ENCODE measurements at places on chromosomes 1 and 21.

- peak; percentile 73 for DNase-seq
Observed at GRCh38 chr1:21651214-21652042, 17.7 kb downstream of the RAP1GAP start.

- DNase-seq, result no peak
Observed at GRCh38 chr1:210445485-210445884, 116.8 kb downstream of the HHAT start.

GRCh38 chr1:43993206-43993914 is 2.0 kb downstream of the CCDC24 start:
- no peak for DNase-seq

- DNase-seq, result no peak
Observed at GRCh38 chr1:211832661-211833060, 2.1 kb upstream of the LPGAT1 start.

DNA sequence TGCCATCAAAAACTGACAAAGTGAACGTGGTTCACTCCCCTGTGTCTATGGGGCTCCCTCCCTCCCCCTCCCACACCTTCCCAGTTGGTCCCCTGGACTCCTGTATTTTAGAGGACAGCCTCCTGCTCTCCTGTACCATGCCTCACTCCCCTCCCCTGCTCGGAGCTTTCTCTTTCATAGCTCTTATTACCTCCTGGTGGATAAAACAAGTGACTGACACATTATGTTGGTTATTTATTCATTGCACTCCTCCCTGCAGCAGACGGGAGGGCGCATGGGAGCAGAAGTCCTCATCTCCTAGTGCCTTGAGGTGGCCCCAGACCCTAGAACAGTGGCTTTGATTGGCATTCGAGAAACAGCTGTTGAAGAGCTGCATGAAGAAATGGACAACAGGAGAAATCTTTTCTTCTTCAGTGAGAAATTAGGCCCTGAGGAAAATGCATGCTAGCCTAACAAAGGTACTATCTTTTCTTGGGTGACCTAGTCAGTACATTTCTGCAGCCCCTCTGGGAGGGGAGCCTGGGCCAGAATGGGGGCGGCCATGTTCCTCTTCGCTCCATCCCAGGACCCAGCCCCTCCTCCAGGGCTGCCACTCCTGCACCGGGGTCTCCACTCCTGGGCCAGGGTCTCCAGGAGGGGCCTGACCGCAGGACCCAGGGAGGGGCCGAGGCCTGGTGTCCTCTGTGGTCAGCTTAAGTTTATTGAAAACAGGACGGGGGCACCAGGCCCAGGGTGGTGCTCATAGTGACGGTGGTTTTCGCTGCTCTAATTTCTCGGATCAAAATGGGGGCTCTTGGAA is 1.2 kb upstream of the TFF1 start:
- DNase-seq, result no peak

DNA sequence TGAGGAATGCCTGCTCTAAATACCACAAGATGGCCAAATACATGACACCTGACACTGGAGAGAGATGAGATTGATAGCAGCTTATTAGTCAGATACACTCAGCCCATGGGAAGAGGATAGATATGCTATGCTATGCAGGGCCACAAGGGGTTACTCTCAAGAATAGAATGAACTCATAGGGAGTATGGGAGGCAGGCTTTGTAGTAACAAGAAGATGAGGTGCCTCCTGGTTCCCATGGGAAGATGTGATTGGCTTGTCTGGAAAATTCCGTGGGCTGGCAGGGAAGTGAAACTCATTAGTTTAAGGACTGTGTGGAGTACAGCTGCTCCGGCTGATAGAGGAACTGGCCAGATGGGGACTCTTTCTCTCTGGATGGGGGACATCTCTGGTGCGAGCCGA is 16.5 kb downstream of the CCDC30 start:
- DNase-seq, result peak; percentile 11

GRCh38 chr1:221576268-221576667 is 165.6 kb downstream of the DUSP10 start:
- peak; percentile 33 for DNase-seq

- DNase-seq, result no peak
Observed at GRCh38 chr1:113233441-113233840, 156.9 kb upstream of the MAGI3 start.

DNA sequence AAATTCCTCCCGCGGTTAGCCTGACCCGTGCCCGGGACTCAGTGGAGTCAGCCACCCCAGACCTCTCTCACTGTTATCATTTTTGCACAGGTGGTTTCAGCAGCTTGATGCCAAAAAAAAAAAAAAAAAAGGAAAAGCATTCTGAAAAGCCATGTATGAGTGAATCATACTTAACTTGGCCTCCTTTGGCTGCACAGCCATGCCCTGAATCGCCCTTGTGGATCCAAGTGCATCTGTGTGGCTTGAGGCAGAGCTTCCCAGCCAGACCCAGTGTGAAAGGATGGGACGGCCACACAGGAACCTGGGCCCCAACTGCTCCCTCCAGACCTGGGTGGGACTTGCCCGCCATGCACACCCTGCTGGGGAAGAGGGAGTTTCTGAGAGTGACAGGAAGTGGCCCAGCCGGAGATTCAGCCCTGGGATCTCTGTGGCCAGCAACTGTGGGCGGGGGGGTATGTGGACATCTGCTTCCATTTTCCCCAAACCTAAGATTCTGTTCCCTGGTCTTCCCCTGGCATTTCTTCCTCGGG is 8.6 kb downstream of the YBEY start:
- DNase-seq, result no peak

DNA sequence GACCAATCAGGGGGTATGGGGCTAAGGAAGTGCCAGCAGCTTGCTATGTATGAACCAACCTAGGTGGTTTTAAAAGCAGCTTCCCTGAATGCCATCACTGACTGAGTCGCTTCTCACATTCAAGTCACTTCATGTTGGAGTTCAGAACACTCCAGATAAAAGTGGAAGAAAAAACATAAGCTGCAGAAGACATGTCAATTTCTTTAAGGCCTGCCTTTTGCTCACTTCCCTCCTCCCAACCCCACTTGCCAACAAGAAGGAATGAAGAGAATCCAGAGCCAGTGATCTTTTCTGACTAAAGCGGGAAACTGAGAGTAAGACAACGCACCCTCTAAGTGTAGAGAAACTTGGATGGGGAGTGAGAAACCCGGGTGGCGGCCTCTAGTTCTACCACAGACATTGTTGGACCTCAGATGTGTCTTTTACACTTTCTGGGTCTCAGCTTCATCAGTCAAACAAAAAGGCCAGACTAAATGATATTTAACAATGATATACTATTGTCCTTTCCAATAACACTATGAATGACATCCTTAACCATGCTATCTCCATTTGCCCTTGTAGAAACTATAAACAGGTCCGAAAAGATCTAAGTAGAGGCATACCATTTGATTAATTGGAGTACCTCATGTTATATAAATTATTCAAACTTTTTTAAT is 54.1 kb downstream of the LUZP1 start:
- DNase-seq, result peak; percentile 27

GRCh38 chr1:84048820-84049219 is 49.9 kb upstream of the TTLL7 start:
- DNase-seq, result no peak

DNA sequence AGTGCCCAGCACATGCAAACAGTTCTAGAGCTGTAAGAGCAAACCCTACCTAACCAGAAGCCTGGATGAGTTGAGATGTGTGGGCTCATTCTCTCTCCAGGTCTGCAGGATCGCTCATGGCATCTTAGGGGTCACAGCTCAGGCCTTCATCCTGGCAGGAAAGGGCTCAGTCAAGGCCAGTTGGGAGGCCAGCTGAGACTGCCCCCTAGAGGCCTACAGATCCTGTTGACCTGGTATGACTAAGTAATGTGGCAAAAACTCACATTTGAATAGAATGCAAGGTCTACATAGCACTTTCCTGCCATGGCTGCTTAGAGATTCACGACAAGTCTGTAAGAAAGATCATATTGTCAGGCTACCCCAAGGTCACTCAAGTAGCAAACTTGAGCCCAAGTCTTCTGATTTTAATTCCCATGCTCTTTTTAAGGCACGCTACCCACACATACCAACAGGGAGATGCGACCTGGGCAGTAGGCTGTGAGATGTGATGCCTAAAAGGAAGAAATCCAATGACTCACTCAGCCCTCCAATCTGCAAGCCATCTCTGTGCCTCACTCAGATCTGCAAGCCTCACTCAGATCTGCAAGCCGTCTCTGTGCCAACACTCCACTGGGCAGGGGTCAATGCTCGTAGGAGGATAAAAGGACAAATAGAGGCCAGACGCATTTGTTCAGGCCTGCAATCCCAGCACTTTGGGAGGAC is 5.1 kb upstream of the CAPN8 start:
- peak; percentile 82 for DNase-seq

DNA sequence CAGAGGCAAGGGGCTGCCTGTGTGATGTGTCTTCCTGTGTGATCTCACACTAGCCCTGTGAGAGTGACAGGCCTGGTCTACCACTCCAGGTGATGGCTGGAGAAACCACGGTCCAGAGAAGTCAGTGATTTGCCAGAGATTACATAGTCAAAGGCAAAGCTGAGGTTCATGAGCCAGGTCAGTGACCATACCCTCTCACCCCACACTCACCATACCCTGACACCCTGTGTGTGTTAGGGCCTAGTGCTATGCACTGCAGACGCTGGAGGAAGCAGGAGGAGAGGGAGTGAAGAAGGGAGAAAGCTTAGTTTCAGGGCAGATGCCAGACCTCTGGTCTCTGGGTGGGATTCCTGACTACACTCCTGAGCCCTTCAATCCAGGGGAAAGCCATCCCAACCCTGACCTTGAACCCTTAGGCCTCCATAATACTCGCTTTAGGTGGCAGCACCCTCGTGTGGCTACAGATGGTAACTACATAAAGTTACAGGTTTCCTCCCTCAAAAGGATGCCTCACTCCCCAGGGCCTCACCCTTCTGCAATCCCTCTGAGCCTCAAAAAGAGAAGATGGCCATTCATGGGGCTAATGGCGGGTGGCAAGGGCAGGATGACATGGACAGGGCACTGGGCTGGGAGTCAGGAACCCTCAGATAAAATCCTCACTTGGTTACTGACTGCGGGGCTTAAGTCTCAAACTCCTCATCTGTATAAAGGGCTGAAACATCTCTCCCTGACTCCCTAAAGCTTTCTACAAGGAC is 20.8 kb upstream of the SDC3 start:
- DNase-seq, result peak; percentile 66

DNA sequence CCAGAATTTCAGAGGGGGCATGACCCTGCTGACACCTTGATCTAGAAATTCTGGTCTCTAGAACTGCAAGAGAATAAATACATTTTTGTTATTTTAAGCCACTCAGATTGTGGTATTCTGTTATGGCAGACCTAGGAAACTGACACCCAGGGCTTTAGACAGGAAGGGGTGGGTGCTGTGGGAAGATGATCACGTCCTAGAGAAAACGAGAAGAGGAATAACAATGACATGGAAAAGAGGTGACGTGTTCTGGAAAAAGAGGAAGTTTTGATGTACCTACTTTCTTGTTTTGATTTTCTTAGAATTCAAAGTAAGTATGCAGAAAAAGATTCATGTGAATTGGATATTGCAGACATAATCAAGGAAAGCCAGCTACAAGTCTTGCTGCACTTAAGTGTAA is 232.9 kb upstream of the RUNX1 start:
- DNase-seq, result no peak

GRCh38 chr1:204105131-204105515 is 32.2 kb downstream of the SOX13 start:
- no peak for DNase-seq

GRCh38 chr1:183467687-183468086 is 4.6 kb upstream of the SMG7 start:
- DNase-seq, result no peak

GRCh38 chr1:3141129-3141528 is 72.1 kb downstream of the PRDM16 start:
- DNase-seq, result no peak

DNA sequence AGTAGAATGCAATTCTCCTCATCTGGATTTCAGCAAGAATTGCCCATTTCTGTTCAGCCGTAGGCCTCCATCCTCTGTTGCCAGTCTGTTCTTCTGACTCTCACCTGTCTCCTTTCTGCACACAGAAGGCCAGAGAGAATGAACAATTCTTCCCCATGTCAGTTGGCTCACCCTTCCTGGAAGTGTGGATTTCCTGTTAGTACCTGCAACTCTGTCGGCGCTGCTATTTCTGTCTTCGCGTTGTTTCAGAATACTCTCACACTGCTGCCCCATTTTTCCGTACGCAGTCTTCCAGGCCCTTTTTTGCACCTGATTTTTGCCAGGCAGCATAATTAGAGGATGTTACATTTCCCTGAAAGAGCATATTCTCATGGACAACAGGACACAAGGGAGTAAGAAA is 200.7 kb downstream of the FGGY start:
- no peak for DNase-seq

DNA sequence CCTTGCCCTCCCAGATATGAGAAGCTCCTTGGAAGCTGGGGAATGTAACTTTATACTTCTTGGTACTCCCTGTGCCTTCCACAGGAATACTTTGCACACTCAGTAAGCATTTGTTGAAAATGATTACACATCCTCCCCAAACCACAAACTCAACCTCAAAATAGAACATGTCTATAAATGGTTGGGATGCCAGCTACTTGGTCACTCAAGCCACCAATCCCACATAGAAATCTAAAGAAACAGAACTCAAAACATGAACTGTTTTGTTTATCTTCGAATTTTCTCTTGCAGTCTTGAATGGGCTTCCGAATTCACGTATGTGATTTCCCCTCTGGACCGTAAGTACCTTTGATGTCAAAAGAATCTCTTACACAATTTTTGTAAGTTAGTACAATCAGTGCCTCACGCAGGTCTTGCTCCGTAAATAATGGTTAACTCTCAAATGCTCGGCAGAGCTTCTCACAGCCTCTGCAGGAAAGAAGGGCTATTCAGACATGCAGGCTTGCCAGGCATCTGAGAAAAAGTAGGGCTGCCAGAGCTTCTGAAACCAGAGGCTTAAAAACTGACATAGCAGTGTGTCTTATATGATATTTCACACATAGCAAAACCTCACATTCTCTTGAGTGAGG is 26.9 kb downstream of the SORT1 start:
- no peak for DNase-seq

DNA sequence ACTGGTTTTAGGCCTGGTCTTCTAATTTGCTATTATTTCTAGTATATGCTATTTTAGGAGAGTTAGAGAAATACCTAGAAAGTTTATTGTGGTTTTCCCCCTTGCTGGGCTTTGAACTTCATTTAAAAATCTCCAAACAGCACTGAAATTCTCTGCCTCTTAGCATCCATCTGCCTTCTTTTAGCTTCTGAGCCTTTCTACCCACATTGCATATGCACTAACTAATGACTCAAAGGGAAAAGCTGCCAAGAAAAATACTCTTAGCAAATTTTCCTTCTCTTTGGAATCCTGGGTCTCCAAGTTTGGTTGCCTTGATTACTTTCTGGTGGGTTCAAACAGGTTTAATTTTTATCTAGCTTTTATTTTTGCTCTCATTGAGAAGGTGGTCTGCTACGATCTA is 408.4 kb upstream of the PTBP2 start:
- no peak for DNase-seq

- DNase-seq, result no peak
Observed at GRCh38 chr1:231192620-231193163, 30.8 kb downstream of the TRIM67 start.

GRCh38 chr1:152436593-152437496 is 22.8 kb upstream of the CRNN start:
- DNase-seq, result no peak

DNA sequence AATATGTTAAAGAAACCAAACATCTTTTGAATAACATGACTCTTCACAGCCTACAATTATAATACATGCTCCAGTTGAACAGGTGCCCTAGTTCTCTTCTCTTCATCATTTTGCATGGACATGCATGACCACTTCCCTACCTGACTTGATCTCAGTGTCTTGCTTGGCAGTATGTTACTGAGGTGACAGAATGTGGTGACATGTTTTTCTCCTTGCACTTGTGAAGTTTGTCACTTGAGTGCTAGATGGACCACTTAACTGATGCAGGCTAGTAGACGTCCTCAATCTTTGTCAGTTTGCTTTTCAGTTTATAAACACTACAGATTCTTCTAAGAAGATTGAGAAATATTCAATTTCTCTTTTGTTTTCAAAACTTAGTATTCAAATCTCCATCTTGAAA is 10.1 kb upstream of the KRTAP13-2 start:
- peak; percentile 1 for DNase-seq
